ENCODE measurements at places on chromosomes 3 and 15. TPM values are rescaled to one million over a fixed set of nuclear protein-coding genes. Genes with fewer than 3 reads are reported as not detected.

ASB14 gene
- not detected for total RNA-seq

UBAP1L gene
- 3.3 TPM for total RNA-seq

LTK gene
- not detected for total RNA-seq

DNAH12 gene
- under 0.01 TPM for total RNA-seq

MEIS2 gene
- 17.7 TPM for total RNA-seq

Measured in osteoblast (primary cell).